ENCODE measurements at places on chromosomes 7 and 10. TPM values are rescaled to one million over a fixed set of nuclear protein-coding genes. Genes with fewer than 3 reads are reported as not detected.

DNA sequence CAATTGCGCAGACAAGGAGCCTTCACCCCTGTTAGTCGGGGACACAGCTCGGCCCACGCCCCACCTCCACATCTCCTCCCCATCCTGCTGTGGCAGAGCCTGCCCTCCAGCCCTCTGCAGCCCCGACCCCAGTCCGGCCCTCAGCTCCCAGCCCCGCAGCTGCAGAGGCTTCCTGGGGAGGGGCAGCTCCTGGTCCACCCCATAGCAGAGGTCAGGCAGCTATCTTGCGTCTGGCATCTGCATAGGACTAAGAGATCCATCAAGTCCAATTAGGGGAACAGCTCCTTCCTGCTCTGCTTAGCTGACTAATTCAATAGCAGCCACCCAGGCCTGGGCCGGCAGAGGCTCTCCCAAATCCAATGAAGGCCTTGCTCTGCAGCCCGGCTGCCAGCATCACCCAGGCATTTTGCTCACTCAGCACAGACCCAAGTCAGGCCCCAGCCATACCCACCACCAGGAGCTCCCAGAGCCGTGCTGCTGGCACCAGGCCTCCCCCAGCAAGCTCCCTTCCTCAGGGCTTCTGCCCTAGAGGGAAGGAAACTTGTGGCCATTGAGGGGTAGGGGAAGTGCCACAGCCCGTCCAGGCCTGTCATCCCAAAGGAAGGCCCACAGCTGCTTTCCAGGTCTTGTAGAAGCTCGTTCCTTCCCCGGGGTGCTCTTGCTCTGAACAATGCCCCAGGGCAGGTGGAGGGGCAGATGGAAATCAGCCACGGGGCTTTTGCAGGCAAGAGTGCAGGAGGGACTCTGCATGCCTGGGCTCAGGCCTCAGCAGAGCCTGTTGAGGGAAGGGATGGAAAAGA lies 106.2 kb upstream of the RET start:
- DNase-seq = peak; percentile 29
- H3K4me3 ChIP-seq = no peak overlapping the region
- no peaks in the 10 kb centered on the region for H3K4me1 ChIP-seq
- no peaks in the 10 kb centered on the region for H3K36me3 ChIP-seq
- H3K27ac ChIP-seq = no peak overlapping the region

DNA sequence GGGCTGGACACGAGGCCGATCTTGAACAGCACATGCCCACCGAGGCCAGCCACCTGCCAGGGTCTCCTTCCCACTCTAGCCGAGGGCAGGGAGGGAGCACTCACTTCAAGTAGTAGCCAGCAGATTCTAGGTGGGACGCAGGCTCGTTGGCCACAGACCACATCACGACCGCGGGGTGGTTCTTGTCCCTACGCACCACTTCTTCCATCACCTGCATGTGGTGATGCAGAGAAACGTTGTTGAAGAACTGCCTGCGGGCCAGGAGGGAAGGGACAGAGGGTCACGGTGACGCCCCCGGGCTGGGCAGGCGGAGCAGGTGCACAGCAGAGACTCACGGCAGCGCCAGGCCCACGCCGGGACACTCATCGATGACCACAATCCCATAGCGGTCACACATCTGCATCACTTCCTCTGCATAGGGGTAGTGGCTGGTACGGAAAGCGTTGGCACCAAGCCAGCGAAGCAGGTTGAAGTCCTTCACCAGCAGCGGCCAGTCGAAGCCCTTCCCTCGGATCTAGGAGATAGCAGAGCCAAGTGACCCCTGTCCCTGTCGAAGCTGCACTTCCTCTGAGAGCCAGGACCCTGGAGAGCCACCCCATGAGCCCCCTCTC lies 7.7 kb downstream of the GUSB start:
- H3K36me3 ChIP-seq = peaks cover 45% of the 10 kb centered on the region
- no peak overlapping the region for H3K4me3 ChIP-seq
- H3K27ac ChIP-seq = no peak overlapping the region
- DNase-seq = no peak
- H3K4me1 ChIP-seq = no peaks in the 10 kb centered on the region
- no peaks in the 10 kb centered on the region for H3K27me3 ChIP-seq

GRCh38 chr10:69489506-69490090 lies 38.3 kb downstream of the TSPAN15 start:
- DNase-seq = no peak
- H3K4me1 ChIP-seq = no peaks in the 10 kb centered on the region
- H3K4me3 ChIP-seq = no peak overlapping the region
- H3K27me3 ChIP-seq = peaks cover 4% of the 10 kb centered on the region

GRCh38 chr7:5755704-5756504 lies 25.6 kb downstream of the RNF216 start:
- H3K27me3 ChIP-seq = no peaks in the 10 kb centered on the region
- H3K4me1 ChIP-seq = peaks cover 5% of the 10 kb centered on the region
- no peak for DNase-seq
- no peak overlapping the region for H3K27ac ChIP-seq
- H3K36me3 ChIP-seq = peaks cover 31% of the 10 kb centered on the region

- H3K36me3 ChIP-seq = no peaks in the 10 kb centered on the region
- H3K4me3 ChIP-seq = no peak overlapping the region
- no peak for DNase-seq
Measured at GRCh38 chr10:115023715-115024114, 69.5 kb upstream of the ATRNL1 start.

DNA sequence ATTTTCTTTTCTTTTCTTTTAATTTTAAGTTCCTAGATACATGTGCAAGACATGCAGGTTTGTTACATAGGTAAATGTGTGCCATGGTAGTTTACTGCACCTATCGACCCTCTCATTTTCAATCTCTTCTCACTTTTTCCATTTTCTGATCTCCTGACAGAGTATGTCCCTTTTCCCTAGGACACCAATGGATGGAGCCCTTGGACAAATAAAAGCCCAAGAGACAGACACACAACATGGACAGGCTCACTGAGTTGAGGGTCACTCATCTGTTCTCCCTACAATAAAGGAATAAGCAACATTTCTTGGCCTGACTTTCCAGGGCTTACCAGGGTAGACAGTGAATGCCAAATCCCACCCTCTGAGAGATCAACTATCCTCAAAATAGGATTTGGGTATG lies 15.2 kb upstream of the UBE2D1 start:
- H3K4me1 ChIP-seq = peaks cover 10% of the 10 kb centered on the region
- H3K27me3 ChIP-seq = peaks cover 9% of the 10 kb centered on the region
- no peak for DNase-seq
- H3K4me3 ChIP-seq = no peak overlapping the region
- H3K36me3 ChIP-seq = no peaks in the 10 kb centered on the region

DNA sequence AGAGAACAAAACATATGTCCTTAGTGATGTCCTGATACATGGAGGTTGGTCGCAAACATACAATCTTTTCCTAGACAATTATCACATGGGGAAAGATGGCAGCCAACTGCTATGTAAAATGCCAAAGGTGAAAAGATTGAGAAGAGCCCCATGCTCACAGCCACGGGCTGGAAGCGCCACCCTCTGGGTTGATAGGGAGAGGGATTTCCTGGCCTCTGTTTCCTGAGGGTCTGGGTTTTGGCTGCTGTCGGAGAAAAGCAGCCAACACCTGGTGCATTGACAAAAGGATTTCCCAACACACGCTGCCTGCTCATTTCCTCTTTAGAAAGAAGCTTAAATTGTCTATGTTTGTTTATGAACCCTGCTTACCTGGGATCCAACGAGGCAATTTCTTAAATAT lies 43.8 kb downstream of the ITIH5 start:
- peaks cover 12% of the 10 kb centered on the region for H3K27me3 ChIP-seq
- H3K27ac ChIP-seq = no peak overlapping the region
- no peak overlapping the region for H3K4me3 ChIP-seq
- H3K36me3 ChIP-seq = no peaks in the 10 kb centered on the region
- DNase-seq = no peak
- H3K4me1 ChIP-seq = peaks cover 2% of the 10 kb centered on the region

GRCh38 chr10:11009471-11010308 lies 8.0 kb upstream of the CELF2 start:
- H3K36me3 ChIP-seq = no peaks in the 10 kb centered on the region
- peaks cover 86% of the 10 kb centered on the region for H3K27me3 ChIP-seq
- peaks cover 13% of the 10 kb centered on the region for H3K4me1 ChIP-seq
- no peak overlapping the region for H3K4me3 ChIP-seq

DNA sequence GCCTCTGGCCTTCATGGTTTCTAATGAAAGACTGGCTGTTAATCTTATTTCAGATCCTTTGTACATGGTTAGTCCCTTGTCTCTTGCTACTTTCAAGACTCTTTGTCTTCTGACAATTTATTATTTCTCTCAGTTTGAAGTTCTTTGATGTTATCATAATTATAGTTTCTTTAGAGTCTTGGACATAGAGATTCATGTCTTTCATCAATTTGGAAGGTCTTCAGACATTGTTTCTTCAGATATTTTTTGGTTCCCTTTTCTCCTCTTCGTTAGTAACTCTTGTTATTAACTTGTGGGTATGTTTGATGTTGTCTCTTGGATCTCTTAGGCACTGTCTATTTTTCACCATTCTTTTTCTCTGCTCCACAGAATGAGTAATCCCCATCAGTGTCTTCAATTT lies 8.7 kb downstream of the ZNF37A start:
- no peaks in the 10 kb centered on the region for H3K27me3 ChIP-seq
- peaks cover 3% of the 10 kb centered on the region for H3K4me1 ChIP-seq
- H3K27ac ChIP-seq = no peak overlapping the region
- H3K36me3 ChIP-seq = peaks cover 91% of the 10 kb centered on the region

GRCh38 chr7:6284055-6284400 lies 11.6 kb upstream of the CYTH3 start:
- H3K4me1 ChIP-seq = peaks cover 1% of the 10 kb centered on the region
- H3K4me3 ChIP-seq = no peak overlapping the region
- DNase-seq = no peak
- no peak overlapping the region for H3K27ac ChIP-seq

Gene NPY4R
- total RNA-seq = not detected

Gene NHLRC2
- total RNA-seq = 36.4 TPM

Gene PCDH15
- not detected for total RNA-seq

Gene TRIM73
- 4.4 TPM for total RNA-seq

Gene IKZF1
- total RNA-seq = 348 TPM

Gene CALHM3
- not detected for total RNA-seq

Gene CACNA2D1
- total RNA-seq = 0.28 TPM

Gene CDC14C
- total RNA-seq = not detected

Gene OR2A12
- not detected for total RNA-seq

Gene NUTM2D
- 2.3 TPM for total RNA-seq

Data from activated CD8-positive, alpha-beta memory T cell treated with anti-CD3 and anti-CD28 coated beads, Interleukin-2, amount 10 ng/mL, durations not matched to agents 7 days and 5 days (primary cell).